ENCODE measurements at places on chromosomes 16 and 17.

DNA sequence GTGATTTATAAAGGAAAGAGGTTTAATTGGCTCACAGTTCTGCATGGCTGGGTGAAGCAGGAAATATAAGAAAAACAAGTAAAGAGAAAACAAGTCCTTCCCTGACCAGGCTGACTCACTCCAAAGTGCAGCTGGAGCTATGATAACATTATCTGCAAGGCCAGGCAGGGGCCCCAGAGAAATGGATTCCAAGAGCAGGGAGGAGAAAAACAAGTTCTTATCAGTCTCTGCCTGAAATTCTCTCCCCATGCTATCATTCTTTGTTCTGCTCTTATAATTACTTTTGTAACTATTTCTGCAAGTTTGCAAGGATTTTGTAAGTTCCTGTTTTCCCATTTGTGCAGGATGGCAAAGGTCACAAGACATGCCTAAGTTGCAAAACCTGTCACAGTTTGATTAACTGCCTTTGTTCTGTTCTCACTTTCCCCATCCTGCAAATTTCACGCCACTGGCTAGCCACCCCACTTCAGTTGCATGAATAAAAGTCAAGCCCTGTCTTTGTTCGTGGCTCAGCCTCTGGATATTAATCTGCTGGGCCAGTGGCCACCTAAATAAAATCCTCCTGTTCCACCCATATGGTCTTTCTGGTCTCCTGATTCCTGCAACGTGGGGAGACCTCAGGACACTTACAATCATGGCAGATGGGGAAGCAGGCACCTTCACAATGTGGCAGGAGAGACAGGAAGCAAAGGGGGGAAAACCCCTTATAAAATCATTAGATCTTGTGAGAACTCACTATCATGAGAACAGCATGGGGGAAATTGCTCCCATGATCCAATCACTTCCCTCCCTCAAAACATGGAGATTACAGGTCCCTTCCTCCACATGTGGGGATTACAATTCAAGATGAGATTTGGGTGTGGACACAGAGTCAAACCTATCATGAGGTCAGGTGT lies 13.1 kb downstream of the ABCA9 start:
- DNase-seq, result peak; percentile 71

- DNase-seq, result no peak
These were observed 9.9 kb downstream of the C16orf46 start for GRCh38 chr16:81067166-81067565.

GRCh38 chr16:60061396-60061795 lies 1327.3 kb upstream of the GOT2 start:
- DNase-seq, result no peak

GRCh38 chr16:90008708-90009145 lies 10.5 kb downstream of the DBNDD1 start:
- no peak for DNase-seq

DNA sequence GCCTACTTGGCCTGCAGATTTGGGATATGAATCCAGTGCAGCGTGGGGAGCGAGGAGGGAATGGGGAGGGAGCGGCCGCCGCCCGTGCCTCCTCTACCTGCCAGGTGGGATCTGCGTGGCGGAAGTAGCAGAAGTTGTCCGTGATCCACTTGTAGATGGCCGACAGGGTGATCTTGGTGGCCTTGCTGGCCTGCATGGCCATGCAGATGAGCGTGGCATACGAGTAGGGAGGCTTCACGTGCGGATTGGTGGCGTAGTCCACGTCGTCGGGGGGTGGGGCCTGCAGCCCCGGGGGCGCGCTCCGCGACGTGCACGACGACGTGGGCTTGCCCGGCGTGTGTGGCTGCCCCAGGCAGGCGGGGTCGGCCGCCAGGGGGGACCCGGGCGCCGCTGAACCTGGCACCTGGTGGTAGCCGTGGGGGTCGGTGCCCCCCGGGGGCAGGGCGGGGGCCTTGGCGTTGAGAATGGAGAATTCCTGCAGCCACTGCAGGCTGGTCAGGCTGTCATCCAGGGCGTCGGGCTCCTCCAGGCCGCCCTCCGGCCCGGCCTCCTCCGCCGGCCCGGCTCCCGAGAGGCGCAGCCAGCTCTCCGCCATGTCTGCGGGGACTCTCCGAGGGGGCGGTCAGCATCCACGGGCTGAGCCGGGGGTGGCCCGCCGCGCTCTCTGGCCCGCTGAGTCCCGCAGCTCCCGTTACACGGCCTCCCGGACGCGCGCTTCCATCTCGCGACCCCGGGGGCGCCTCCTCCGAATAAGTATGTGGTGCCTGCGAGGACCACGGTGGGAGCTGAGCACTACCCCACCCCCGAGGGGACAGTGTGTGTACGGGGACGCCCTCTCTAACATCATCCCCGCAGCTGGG lies 1.0 kb downstream of the FOXJ1 start:
- DNase-seq, result peak; percentile 59

DNA sequence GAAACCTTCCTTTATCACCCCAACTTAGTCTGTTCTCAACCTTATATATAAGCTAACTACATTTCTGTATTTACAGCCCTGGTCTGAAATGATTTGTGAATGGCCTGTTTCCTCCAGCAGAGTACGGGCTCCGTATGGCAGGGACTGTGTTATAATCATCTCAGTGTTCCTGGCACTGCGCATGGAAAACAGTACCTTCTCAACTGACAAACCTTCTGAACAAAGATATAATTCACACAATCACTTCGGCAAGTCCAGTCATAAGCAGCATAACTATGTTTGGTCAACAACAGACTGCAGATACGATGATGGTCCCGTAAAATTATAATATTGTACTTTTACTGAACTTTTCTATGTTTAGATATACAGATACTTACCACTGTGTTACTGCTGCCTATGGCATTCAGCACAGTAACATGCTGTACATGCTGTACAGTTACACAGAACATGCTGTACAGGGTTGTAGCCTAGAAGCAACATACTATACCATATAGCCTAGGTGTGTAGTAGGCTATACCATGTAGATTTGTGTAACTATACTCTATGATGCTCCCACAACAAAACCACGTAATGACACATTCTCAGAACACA lies 30.0 kb downstream of the ANKFY1 start:
- peak; percentile 29 for DNase-seq

GRCh38 chr17:66338937-66339336 lies 36.5 kb downstream of the PRKCA start:
- no peak for DNase-seq

GRCh38 chr16:53509906-53510703 lies 7.1 kb upstream of the AKTIP start:
- DNase-seq, result peak; percentile 58

GRCh38 chr16:48004141-48004695 lies 151.6 kb downstream of the ABCC12 start:
- DNase-seq, result no peak

DNA sequence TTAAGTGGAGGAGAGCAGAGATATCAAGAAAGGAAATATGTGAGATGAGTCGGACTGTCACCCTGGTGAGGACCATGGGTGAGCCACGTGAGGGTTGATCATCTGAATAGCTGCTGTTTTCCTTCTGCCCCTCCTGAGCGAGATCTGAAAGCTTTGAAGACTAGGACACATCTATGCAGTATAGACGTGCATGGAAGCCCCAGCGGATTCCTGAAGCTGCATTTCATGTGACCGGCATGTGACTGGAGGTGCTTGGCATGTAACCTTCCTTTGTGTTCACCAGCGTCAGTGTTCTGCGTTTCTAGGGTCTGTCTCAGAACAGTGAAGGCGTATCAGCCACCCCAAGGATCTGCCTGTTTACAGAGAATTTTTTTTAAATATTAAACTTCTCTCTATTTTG lies 75.1 kb downstream of the MSI2 start:
- no peak for DNase-seq

- no peak for DNase-seq
These were observed 7.8 kb downstream of the PIK3R5 start for GRCh38 chr17:8957721-8958120.

DNA sequence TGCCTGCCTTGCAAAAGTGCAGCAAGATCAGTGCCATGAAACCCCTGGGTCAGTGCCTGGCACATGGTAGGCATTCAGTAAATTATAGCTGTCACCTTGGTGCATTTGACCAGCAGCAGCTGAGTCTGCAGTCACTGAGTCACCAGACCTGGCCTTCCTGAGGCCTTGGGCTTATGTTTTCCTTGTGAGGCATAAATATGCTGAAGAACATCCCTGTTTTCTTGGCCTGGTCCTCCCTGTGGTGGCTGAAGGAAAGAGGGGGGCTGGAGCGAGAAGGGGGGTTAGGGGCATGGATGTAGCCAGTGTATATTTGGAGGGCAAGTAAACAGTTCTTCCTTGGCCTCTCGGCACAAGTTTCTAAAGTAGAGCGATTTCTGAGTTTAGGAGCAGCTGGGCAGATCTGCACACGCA lies 26.5 kb downstream of the EPN2 start:
- DNase-seq, result no peak

GRCh38 chr17:70901870-70902269 lies 732.5 kb downstream of the KCNJ2 start:
- no peak for DNase-seq

DNA sequence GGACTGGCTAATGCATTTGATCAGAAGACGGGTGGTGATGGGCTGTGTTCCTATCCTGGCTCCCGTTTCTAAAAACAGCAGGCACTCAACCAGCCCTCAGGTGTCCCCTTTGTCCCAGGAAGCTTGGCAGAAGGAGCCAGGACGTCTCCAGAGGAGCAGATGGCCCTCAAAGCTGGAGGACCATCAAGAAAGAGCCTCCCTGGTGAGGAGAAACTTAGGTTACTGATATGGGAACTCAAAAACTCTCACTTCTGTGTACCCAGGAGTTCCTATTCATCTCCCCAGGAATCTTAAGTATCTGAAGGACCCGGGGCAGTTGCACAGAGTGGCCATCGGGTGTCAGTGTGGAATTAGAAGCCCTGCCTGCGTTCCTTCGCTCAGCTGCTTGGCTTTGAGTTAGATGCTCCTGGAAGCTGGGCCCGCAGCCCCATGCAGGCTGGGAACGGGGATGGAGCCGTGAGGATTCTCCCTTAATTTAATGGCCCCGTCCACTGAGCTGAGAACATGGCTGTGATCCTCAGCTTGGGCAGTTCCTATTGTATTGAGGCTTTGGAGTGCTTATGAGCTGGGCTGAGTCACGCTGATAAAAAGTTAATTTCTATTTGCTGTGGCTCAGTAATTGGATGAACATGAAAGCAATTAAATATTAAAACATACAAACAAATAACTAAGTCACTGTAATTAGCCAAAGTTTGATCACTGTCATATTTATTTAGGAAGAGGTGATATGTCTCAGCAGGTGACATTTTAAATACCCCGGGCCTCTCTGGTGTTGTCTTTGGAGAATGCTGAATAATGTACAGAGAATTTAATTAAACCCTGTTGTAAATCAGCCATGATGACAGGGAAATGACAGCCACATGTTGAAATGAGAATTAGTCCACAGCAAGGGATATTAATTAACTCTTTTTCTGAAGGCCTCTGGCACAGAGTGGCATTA lies 402.1 kb downstream of the SEC14L1 start:
- peak; percentile 83 for DNase-seq

DNA sequence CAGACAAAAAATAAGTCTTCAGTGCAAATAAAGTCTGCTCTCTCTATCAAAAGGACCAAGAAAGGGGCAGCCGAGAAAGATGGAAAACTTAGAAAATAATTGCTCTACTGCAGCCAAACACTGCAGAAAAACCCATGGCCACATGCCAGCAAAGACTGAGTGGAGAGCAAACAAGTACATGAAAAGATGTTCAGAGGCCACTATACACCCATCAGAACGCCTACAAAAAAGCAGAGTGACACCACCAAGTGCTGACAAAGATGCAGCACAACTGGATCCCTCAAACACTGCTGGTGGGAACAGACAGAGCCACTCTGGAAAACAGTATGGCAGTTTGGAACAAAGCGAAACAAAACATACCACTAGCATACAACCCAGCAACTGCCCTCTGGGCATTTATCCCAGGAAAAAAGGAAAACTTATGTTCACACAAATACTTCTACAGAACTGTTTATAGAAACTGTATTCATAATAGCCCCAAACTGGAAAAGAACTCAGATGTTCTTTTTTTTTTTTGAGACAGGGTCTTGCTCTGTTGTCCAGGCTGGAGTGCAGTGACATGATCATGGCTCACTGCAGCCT lies 36.7 kb downstream of the KIAA0753 start:
- DNase-seq, result no peak

DNA sequence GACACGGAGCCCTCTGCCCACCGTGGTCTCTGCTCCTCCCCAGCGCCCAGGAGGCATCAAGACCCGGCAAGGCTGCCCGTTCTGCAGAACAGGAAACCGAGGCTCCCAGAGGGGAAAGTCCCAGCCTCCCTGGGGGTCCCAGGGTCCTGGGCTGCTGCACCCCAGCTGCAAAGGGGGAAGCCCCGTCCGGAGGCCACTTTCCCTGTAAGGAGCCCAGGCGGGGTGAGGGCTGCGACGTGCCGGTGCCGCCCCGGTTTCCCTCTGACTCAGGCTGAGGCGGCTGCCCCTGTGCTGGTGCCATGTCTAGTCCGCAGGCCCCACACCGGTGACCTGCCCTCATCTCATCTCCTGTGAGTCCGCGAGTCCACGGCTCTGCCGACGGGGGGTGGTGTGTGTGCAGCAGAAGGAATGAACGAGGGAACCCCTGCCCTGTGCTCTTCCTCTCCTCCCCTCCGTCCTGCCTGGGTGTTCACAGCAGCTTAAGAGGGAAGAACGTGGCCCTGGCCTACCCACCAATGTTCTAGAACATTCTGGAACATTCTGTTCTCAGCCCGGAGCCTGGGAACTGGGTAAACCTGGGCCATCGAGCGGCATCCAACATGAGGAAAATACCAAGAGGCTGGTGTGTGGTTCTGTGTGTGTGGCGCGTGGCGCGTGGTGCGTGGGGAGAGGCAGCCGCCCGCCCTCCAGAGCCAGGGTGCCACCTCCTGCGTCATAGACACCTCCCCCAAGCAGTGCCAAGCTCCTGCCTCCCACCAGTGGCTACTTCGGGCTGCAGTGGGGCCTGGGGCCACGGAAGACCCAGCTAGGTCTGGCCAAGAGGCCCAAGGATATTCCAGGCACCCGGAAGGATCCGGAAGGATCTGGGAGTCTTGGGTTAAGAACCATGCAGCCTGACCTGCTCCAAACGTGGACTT lies 7.0 kb upstream of the CBFA2T3 start:
- DNase-seq, result no peak

DNA sequence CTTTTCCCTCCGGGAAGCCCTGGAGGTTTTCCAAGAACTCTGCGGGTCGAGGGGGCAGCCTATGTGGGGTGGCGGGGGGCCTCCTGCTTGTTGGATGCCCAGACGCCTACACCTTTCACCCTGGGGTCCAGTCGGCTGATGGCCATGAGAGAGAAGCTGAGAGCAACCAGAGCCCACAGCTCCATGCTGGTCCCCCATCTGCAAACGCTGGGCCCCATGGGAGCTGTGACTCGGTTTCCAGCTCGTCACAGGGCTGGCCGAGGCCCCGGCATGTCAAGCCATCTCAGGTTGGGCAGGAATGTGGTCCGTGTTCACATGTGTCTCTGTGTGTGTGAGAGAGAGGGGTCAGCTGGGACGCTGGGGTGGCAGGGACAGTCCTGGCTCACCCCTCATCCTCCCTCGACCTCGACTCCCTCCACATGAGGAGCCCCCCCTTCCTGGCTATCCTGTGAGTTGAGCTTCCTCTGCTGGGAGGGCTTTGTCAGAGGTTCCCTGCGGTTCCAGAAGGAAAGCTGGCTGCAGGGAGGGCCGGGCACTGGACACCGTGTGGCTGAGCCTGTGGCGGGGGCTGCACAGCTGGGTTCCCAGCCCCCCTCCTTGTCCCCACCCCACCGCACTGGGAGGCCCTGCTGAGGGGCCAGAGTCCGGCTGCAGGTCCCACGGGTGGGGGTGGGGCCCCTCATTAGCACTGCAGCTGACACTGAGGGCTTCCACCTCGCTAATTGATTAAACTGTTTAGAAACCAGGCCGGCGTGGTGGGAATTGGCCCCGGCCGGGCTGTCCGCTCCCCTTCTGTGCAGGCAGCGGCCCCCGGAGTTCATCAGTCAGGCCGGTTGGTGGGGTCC lies 19.1 kb downstream of the METRNL start:
- DNase-seq, result no peak
